Stimulated activated CD4-positive, alpha-beta T cell treated with anti-CD3 and anti-CD28 coated beads, Interleukin-4, amount 100 ng/mL, for 24 hours (primary cell): ENCODE measurements at places on chromosomes 16 and 17.

GRCh38 chr16:2040041-2040786 lies 7.4 kb downstream of the NTHL1 start:
- no peak for DNase-seq

DNA sequence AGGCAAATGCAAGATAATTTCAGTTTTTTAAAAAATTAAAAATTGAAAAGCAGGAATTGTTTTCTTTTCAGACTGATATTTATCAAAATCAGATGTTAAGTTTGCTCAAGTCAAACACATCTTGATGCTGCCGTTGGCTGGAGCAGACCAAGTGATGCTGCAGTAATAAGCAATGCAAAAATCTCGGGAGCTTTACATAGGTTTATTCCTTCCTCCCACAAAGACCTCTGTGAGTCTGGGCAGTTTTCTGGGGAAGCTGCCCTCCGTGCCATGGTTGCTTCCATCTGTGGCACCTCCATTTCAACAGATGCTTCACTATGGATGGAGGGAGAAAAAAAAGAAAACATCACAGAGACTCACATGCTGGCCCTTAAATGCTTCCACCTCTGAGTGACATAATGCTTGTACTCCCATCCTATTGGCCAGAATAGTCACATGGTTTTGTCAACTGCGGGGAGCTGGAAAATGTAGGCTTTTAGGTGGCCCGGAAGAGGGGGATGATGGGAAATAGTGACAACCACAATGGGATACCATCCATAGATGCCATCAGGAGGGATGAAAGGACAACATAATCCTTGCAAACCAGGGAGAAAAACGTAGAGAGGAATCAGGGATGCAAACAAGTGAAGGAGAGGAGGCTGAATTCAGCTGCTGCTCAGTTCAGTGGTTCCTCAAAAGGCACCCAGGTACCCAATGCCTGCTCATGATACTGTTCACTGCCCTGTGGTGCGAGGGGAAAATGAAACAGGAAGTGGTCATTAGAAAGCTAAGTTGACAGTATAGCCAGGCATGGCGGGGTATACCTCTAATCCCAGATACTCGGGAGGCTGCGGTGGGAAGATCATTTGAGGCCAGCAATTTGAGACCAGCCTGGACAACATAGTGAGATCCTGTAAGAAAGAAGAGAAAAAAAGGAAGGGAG lies 13.5 kb upstream of the ERCC4 start:
- DNase-seq: no peak

DNA sequence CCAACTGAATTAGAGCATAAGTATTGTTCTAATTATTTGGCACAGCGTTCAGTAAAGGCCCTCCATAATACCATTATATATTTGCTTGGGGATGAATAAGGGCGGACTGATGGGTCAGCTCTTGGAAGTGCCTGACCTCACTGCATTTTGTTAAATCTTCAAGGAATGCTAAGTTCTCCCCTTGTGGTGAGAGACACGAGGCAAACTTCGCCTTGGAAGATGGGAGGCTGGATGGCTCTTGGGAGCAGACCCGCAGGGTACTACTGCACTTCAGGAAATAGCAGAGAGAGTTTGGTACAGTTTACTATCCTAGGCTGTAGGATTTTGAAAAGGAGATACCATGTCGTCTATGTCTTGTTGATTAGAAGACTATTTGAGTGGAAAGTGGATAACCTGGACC lies 87.0 kb upstream of the RPRML start:
- DNase-seq: no peak

GRCh38 chr16:2702871-2703745 lies 16.9 kb downstream of the PRSS27 start:
- no peak for DNase-seq

GRCh38 chr17:2449486-2449885 lies 48.6 kb upstream of the MNT start:
- no peak for DNase-seq

DNA sequence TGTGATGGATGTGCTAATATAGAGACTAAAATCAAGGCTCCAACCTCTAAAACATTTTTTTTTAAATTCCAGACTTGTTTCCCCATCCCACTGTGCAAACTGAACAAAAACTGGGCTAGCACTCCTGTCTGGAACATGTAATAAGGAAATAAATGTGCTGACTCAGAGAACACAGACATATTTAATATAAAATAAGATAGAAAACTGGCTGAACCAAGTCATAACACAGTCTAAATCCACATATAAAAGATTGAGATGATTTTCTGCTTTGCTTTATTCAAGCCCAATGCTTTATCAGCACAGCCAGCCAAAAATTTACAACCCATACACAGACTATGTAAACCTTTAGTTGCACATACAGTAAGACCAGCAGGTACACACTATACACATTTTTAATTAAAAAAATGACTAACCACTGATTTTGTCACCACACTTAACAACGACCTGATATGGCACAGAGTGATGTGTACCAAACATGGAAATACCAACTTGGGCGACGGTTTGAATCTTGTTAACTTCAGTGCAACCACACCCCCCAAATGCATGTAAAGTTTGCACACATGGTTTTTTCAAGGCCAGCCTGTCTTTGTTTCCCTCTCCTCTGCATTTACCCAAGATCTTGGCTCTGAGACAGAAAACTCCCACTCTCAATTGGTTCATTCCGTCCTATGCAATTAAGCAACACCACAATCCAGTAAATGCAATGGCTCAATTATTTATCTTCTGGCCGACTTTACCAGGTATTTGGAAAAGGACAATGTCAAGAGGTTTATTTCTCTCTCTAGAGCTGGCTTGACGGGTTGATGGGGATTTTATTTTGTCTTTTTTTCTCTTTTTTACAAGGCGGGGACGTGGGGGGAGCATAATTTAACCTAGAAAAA lies 1.2 kb downstream of the STAT3 start:
- peak; percentile 26 for DNase-seq

DNA sequence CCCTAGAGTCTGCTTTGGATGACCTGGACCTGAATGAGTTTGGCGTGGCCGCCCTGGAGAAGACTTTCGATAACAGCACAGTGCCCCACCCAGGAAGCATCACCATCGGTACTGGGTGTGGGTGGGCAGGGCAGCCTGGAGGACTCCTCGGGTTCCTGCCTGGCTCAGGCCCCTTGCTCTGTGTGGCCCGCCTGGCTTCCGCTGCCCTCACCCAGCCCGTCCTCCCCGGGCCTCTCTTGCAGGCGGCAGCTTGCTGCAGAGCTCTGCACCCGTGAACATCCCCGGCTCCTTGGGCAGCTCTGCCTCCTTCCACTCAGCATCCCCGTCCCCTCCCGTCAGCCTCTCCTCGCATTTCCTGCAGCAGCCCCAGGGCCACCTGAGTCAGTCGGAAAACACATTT lies 24.5 kb downstream of the UNC13D start:
- no peak for DNase-seq

DNA sequence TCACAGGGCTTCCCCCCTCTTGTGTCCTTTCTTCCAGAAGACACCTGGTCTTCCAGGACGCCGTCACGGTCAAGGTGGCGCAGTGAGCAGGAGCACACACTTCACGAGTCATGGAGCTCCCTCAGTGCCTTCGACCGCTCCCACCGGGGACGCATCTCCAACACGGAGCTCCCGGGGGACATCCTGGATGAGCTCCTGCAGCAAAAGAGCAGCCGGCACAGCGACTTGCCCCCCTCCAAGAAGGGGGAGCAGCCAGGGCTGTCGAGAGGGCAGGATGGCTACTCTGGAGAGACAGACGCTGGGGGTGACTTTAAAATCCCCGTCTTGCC lies 199.6 kb downstream of the KATNIP start:
- no peak for DNase-seq

DNA sequence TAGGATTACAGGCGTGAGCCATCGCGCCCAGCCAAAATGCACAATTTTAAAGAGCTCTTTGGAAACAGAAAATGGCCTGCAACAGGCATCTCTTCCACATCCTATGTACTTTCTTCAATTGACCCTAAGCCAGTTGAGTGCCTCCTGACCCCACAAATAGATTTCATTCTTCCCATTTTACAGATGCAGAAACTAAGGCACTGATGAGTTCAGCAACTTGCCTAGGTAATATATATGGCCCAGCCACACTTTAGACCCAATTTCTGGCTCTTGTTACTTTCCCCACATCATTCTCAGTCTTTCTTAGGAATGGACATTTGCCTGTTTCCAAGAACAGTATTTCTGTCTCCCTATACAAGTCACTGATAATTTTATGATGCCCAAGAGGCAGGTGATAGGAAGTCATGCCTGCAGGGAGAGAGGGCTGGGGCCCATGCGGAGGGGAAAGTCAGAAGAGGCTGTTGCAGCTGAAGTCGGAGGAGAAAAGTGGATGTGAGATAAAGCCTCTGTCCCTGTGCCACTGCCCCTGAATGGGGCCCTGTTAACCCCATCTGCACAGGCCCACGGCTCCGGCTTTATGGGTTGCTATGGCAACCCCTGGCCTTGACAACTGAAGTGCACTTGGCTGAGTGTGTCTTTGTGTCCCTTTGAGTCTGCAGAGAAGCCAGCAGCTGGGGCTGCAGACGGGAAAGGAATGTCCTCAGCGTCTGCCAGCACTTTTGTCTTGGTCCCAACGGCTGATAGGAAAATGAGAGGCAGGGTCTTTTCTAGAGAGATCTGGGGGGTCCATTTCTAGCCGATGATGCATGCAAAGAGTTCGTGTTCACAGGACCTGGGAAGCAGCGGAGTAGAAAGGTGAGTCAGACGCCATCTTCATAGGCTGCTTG lies 45.9 kb downstream of the ABAT start:
- no peak for DNase-seq

DNA sequence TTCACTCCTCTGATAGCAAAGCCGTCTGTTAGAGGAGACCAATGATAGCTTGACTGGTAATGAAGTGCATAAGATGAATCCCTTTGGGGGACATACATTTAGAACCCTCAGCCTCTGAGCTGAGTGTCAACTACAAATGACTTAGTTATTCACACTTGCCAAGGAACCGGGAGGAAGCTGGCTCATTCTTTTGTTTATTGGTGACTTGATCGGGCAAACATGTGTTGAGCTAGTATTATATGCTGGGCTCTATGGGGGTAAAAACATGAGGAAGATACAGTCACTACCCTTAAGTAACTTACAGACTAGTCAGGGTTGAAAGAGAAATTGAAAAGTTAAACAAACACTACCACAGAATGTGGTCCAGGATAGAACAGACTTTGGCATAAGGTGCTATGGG lies 3.0 kb downstream of the CCL16 start:
- DNase-seq: no peak

DNA sequence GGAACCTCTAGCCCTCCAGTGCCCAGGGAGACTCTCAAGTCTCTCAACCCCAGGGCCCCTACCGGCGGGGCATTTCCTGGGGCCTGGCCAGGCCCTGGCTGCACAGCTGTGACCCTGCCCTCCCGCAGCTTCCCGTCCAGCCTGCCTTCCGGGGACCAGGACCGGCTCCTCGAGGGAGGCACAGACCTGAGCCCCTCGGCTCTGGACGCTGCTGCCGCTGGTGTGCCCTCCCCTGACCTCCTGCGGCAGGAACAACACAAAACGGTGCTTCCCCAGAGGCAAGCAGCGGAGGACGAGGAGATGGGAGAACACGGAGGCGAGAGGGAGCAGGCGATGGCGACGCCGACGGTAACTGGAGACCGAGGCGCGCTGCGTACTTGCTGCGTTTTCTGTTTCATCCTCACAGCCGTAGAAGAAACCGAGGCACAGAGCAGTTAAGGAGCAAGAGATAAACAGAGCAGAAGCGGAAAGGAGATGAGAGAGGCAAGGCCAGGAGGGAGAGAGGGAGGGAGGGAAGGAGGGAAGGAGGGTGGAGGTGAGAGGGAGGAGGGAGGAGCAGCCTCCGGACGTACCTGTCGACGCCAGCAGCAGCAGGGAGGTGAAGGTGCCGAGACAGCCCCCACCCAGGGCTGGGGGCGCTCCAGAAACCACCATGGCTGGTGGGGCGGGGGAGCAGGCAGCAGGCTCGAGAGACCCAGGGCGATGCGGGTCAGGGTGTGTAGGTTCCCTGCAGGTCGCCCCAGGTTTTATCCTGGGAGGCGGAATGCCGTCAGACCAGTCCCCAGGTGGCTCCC lies at the start of gene PRSS22:
Gene PRSS22 (minus strand): TSS at position 720 of the 794 bp plus-strand sequence. CDS start 66 bp downstream, at position 654.
- no peak for DNase-seq

GRCh38 chr16:66152823-66153393 lies 213.6 kb upstream of the CDH5 start:
- no peak for DNase-seq

DNA sequence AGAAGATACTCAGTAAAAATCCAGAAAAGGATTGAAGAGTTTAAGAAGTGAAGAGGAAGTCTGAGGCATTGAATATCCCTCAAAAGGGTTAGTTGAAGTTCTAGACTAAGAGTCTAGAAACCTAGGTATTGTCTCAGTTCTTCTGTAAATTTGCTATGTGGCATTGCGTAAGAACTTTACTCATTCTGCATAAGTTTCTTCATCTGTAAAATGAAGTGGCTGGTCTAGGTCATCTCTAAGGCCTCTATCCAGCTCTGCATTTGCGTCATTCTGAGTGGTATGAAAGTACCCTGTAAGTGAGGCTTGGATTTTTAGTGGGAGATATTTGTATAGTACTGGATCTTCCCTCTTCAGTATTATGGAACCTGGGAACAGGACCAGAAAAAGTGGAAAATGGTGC lies 130.2 kb downstream of the MYO1D start:
- DNase-seq: no peak

- DNase-seq: no peak
Measured at GRCh38 chr16:56606476-56607108, 1.8 kb upstream of the MT2A start.

DNA sequence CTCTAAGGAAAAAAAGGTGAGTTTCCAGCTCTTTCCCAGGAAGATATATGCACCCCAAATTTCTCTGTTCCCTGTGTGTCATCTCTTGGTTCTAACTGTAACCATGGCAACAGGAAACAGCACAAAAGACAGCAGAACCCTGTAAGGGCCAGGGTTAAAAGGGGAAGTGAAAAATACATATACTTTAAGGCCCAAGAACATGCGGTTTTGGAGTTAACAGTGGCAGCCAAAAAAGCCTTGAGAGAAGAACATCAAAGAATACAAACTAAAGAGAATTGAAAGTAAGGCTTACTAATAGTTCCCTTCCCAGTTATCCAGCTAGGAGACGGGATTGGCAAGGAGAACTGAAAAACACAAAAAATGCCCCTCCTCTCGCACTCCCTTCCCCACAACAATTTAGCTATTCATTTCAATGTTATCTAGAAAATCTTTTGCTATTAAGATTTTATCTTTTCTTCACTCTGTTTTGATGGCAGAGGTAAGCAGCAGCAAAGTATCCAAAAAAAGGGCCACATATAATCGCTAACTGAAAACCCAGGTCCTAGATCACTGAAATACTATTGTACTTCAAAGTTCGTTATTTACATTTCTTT lies 1.5 kb downstream of the SPOP start:
- DNase-seq: peak; percentile 21

DNA sequence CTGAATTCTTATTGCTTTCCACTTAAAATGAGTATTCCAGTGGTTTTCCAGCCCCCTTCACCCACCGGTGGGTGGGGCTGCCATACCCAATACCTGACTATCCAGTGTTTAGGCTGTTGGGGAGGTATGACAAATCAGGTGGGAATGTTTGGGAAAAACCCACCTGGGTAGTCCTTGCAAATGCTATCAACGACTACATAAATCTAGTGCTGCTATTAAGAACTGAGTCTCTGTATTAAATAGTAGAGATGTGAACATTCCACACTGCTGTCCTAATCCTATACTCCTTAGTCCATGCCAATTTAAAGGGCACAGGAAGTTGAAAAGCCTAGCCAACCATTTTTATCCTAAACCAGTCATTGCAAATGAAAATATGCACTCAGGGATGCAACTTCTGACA lies 126.6 kb downstream of the AXIN2 start:
- no peak for DNase-seq
